ENCODE measurements at places on chromosomes 11 and 22.

DNA sequence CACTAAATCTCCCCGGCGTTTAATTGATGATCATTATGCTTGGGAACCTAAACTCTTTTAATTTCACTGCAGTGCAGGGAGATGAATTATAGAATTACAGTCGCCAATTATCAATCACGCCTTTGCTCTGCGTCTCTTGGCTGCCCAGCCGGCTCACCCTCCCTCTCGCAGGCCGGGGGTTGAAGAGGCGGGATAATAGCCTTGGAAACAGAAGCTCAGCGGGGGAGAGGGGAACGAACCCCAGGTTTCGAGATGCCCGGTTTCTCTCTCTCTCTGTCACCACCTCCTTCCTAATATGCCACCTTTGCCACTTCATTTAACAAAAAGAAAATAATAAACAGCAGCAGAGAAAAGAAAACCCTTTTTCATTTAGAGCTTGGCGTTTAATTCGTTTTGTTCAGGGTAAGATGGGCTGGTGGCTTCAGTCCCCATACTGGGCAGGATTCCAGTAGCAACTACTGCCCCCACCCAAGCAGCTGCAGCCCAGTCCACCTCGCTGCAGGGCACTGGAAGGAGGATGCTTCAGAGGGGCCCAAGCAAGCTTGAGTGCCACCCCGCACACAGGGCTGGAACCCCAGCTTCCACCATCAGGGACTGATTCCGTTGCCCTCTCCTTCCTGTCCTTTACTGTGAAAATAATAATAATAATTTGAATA lies 271.7 kb downstream of the BUD13 start:
- DNase-seq: no peak

DNA sequence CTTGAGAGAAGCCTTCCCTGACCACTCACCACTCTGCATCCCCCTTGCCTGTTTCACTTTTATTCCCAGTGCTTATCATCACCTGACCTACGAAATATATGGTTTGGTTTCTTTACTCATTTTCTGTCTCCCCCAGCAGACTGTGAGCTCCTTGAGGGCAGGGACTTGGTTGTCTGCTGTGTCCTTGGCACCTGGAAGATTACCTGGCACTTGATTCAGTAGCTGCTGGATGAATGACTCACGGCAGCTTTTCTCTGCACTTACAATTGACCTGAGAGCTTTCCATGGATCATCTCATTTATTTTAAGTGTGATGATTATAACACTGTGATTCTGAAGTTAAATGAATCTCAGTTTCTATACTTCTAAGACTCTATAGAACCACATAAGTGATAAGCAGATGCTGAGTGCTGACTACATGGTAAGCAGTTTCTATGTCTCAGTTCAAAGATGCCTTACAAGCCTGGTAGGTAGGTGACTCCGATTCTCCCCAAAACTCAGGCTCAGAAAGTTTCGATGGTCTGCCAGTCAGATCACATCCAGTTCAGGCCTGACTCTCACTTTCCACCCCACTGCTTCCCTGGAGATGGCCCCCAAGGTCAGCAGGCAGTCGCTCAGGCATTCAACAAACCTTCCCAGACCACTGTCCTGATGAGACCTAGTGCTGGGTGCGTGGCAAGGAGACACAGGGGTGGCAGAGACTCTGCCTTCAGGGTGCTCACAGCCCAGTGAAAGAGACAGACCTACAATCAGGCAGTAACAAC lies 11.6 kb downstream of the IL2RB start:
- DNase-seq: no peak

- DNase-seq: no peak
Observed at GRCh38 chr11:45386972-45387371, 100.8 kb upstream of the SYT13 start.

- DNase-seq: no peak
Observed at GRCh38 chr11:110162216-110162615, 69.0 kb downstream of the ZC3H12C start.

DNA sequence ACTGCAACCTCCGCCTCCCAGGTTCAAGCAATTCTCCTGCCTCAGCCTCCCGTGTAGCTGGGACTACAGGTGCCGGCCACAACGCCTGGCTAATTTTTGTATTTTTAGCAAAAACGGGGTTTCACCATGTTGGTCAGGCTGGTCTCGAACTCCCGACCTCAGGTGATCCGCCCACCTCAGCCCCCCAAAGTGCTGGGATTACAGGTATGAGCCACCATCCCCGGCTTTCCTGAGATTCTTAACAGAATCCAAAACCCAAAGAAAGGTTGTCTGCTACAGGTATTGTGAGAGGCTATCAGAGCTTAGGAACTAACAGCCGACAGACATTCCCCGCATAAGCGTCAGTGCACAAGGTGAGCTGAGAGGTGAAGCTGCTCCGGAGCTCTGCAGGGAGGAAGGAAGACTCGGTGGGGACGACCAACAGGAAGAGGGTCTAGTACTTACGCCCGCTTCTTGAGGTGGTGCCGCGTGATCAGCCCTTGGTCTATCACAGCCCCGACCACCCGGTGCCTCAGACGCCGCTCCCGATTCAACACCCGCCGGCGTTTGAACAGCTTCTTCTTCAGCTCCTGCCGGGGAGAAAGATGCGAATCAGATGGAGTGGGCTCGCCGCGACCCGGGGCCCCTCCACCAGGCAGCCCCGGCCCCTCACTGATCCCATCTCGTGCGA lies 470 bp downstream of the C11orf98 start:
- DNase-seq: no peak

DNA sequence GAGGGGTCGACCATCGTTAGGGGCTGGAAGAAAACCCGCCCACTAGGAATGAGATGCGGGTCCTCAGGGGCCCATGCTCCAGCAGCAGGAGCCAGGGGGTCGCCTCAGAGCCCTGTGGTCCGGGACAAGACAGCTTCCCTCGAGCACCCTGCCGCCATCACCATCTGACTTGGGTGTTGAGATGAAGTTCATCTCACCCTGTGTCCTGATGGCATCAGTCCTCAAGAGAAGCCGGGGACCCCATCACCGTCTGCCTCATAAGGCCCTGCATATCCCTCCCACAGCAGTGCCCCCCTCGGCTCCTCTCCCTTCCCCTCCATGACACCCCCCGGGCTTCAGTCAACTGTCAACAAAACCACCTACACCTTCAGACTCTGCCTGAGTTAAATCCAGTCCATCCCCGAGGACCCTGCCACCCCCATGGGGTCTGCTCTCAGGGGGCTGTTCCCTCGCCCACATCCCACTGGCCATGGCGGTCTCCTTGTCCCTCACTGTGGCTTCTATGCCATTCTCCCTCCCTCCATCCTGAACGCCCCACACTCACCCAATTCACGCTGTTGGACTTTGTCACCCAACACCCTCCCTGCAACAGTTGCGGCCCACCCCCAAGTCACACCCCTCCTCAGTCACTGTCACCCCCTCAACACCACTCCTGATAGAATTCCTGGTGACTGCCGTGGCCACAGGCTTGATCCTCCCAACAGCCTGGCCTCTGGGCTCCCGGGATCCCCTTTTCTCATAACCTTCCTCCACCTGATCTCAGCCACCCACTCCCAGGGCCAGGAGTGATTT lies 87.7 kb upstream of the RTL6 start:
- DNase-seq: no peak

GRCh38 chr22:50481440-50482106 lies at the start of gene ADM2:
Gene ADM2, plus strand, starts transcription at chr22:50481543. Its CDS starts 305 bp downstream, at chr22:50481848.
- DNase-seq: no peak

DNA sequence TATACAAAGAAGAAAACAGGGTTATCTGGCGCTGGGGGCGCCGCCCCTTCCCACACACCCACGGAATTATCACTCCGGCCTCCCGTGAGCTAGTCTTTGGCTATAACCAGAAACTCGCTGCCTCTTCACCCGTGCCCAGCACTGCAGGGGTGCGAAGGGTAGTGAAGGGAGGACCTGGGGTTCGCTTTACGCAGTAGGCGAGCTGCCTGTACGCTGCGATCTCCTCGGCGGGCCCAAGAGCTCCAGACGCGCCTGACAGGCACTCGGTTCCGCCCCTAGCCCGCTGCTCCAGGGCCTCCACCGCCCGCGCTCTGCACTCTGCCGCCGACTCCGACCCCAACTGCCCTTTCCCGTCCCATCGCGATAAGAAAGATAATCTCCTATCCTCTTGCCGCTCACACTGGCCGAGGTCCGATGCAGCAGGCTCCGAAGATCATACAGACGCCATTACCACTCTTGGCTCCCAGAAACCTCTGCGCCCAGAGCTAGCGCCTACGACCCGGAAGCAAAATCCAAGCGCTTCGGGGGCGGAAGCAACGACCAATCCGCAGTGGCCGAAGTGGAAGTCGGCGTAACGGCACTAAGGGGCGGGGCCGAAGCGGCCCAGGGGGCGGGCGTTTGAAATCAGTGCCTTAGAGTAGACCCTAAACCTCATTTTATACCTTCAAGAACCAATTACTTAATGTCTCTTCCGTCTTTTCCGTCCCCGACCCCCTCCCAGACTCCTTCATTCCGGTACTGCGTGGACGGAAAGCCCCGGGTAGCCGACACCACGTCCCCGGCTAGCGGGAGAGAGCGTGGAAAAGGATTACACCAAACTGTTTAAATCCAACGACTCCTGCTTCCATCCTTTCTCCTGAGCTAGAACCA lies at the start of the genes CWC15 and KDM4D:
CWC15 (minus strand) TSS at position 458 of the 870 bp plus-strand sequence. CDS start 1,371 bp downstream, outside the sequence.
KDM4D (plus strand) TSS at position 611 of the 870 bp plus-strand sequence. CDS start 23,664 bp downstream, outside the sequence.
- peak; percentile 64 for DNase-seq

DNA sequence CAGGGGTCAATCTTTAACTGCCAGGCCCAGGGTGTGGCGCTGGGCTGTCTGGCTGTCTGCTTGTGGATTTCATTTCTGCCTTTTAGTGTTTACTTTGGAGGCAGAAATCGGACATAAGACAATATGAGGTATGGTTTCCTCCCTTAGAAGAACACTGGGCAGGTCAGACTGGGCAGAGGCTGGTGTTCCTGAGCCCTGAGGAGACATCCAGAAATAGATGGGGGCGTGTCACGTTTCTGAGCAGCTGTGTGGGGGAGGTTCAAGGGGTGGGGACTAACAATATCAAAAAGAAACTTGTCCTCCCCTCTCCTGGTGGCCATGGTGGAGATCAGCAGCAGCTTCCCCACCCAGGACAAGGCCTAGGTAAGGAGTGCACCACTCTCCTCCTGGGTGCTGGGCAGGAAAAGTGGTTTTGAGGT lies at the start of gene ART1:
ART1 (plus strand) TSS at position 312 of the 419 bp plus-strand sequence. CDS start 14,086 bp downstream, outside the sequence.
- DNase-seq: no peak

GRCh38 chr11:40647295-40647694 lies 812.2 kb downstream of the LRRC4C start:
- DNase-seq: no peak

DNA sequence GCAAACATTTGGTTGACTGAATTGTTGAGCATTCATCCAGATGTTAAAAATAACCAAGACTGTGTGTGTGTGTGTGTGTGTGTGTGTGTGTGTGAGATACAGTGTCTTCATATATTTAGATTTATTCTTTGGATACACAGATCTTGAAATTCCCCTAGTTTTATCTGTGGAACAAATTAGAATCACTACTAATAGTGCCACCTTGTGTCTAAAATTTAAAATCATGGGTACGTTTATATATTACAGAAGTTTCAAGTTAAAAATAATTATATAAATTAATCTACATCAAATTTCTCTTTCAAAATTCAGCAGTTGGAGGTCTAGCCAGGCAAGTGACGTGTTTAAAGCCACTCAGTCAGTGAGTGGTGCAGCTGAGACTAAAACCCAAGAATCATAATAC lies 1566.2 kb upstream of the TENM4 start:
- DNase-seq: no peak

DNA sequence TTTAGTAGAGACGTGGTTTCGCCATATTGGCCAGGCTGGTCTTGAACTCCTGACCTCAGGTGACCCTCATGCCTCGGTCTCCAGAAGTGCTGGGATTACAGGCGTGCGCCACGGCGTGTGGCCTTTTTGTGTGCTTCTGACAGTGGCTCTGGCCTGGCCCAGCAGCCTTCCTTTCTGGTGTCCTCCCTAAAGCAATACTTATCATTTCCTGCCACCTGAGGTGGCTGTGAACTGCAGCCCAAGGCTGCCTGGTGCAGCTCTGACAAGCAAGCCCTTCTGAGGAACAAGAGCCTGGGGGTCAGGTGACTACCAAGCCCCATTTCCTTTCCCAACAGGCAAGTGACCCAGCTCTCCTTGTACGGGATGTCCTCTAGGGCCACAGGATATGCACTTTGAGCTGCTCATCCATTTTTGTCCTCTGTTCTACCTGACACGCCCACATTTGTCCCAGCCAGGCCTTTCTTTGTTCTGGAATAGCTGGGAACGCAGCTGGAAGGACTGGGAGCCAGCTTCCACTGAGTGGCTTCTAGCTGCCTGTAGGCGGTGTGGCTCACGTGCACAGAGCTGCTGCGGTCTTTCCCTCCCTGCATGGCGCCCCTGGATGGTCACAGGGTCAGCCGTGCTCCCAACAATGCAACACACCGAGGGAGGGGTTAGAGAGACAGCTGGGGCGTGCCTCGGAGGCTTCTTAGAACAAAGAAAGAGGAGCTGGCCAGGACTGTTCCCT lies 12.3 kb upstream of the BID start:
- no peak for DNase-seq

- no peak for DNase-seq
Observed at GRCh38 chr11:19739872-19740271, 27.2 kb downstream of the NAV2 start.

- no peak for DNase-seq
Observed at GRCh38 chr11:128205796-128206195, 381.6 kb downstream of the ETS1 start.

DNA sequence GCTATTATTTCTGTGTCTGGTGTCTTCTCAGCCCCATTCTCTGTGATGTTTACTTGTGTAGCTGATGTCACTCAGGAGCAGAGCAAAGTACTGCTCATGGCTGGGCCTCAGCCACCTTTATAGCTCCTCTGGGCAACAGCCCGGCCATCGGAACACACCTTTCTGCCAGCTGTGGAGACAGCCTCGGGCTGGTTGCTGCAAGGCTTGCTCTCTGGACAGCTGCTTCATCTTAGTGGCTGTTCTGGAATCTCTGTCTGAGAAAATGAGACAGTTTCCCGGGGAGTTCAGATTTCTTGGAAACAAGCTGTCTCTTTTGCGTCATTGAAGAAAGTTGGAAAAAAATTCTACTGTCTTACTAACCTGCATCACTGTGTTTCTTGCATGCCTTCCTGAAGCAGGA lies 20.0 kb downstream of the THY1 start:
- DNase-seq: no peak

DNA sequence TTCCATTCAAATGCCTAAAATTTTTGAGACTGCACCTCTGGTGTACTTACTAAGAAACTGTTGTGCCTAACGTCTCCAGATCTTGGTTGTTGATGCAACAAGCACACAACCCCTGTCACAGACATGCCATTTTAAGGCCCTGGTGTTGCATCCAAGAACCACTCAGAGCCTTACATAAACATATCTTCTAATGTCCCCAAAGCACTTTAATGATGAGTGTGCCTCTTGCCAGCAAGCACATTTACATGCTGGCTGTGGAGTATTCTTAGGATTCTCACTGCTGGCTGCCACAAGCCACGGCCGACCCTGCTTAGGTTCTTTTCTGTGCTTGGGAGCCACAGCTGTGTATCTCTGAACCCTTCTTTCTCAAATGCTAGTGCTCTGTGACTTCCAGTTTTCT lies 201.4 kb downstream of the ADAMTS15 start:
- no peak for DNase-seq

GRCh38 chr22:47498969-47499495 lies 736.6 kb downstream of the TBC1D22A start:
- DNase-seq: no peak
